Stimulated activated CD8-positive, alpha-beta memory T cell treated with anti-CD3 and anti-CD28 coated beads, Interleukin-4, amount 100 ng/mL, for 1 hour (primary cell): ENCODE measurements at places on chromosomes 3 and 15.

- no peak for DNase-seq
These were observed 42.5 kb downstream of the CA12 start for GRCh38 chr15:63339006-63339766.

GRCh38 chr3:32340039-32340438, 51.6 kb upstream of the CMTM7 start:
- no peak for DNase-seq

- DNase-seq: no peak
These were observed 65.0 kb downstream of the FRMD4B start for GRCh38 chr3:69320871-69321271.

- DNase-seq: no peak
These were observed 423 bp upstream of the HACD3 start for GRCh38 chr15:65529762-65530317.

GRCh38 chr3:47005212-47006144, 26.0 kb downstream of the NBEAL2 start:
- no peak for DNase-seq

GRCh38 chr3:193768070-193768394, 175.0 kb downstream of the OPA1 start:
- no peak for DNase-seq

DNA sequence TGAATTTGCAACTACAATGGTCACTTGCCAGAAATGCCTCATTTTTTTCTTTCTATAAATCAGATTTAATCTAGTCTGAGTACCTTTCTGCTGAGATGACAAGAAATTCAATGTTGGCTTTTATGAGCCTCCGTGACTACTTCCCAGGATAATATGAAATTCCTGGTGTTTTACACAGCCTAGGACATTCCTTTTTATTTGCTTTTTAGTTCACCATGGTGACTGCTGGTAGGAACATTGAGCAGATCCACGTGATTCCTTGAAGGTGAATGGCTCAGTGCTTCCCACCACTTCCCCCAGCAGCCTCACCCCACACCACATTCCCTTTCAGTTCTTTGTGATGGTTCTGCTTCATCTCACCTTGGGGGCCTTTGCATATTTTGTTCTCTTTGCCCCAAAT, 4.3 kb upstream of the NPTN start:
- no peak for DNase-seq

DNA sequence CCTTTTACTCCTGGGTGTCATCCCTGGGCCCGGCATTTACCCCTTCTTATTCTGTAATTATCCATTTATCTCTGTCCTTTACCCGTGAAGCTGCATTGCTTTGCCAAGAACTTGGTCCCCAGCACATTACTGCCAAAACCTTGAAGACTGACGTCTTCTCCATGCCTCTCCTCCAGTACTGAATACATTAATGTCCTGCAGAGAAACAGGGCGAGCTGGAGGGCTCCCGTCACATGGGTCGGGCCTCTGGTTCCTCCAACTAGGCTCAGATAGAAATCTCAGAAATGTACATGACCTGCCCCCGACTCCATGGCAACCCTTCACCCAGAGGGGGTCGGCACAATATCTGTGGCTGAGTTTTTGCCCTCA, 445 bp downstream of the EFCAB12 start:
- no peak for DNase-seq

- no peak for DNase-seq
These were observed 43.1 kb downstream of the PDE8A start for GRCh38 chr15:85024509-85025336.

GRCh38 chr3:111903067-111903511, 44.0 kb downstream of the PHLDB2 start:
- no peak for DNase-seq

DNA sequence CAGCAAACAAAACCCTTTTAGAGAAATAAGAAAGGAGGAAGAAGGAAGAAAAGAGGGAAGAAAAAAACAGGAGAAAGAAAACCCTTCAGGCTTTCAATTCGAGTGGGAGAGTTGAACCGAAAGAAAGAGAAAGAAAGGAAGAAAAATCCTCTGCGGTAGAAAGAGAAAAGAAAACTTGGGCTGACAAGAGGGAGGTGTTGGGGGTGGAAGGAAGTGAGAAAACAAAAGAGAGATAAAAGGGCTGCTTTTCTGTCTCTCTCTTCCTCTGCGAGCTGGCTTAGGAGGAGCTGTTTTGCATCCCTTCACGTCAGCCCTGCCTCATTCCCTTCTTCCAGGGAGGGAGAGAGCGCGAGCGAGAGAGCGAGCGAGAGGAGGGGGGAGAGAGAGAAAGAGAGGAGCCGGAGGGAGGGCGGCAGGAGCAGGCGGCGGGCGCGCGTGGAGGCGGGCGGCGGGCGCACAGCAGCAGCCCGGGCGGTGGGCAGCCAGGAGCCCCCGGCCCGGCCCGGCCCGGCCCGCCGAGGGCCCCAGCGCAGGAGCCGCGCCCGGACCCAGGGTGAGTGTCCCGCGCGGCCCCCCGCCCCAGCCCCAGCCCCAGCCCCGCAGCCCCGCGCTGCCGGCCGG, at the start of gene ZNF710:
ZNF710 (plus strand) TSS at position 263 of the 621 bp plus-strand sequence. CDS start 65,814 bp downstream, outside the sequence.
- DNase-seq: no peak

DNA sequence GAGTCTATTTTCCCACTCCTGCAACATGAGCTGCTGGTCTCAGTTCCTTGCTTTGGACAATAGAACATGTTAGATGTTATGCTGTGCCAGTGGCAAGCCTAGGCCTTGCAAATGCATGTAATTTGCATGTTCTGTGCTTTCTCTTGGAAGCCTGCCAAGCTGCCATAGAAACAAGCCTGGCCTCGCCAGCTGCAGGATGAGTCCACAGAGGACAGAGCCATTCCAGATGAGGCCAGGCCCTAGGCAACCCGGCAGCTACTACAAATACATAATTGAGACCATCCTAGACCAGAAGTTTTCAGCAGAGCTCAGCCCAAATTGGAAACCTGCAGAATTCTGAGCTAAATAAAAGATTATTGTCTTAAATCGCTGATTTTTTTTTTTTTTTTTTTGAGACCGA, 39.6 kb downstream of the TRIM69 start:
- DNase-seq: no peak

DNA sequence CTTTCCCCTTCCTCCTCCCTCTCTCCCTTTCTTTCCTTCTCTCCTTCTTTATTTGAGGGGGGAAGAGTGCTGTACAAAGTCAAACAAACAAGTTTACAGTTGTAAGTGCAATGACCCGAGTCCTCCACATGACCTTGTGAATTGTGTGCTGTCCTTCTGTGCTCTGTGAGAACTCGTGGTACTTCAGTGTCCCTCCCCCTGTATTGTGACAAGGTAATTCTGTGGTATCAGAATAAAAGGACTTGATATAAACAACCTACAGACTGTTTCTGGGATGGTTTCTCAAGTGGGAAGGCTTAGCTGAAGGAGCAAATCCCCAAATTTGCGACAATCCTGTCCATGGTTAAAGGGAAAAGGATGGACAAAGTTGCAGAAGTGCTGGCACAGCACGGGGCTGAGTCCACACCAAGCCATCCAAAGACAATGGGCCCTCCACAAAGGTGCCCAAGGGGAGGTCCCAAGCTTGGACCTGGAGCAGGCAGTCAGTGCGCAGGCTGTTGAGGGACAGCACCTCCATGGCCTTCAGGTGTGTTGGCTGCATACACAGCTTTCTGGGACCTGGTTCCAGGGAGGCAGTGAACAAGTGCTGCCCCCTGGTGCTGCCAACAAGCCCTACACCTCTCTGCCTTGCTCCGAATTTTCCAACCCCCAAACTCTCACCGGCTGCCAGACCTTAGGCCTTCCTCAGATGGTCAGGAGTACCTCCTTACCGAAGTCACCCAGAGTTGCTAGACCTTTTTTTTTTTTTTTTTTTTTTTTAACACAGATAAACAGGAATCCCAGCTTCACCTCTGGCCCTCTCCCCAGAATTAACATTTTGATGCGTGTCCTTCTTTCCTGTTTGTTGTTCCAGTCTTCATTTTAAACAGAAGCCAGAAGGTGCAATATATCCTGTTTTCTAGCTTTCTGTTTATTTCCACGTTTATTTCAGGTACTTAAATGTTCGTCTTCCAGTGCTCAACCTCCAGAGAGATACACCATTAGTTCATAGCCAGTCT, 2.6 kb upstream of the APEH start:
- DNase-seq: peak; percentile 35
